ENCODE measurements at places on chromosomes 5 and 9.

GRCh38 chr9:27387722-27388121 lies 90.8 kb upstream of the EQTN start:
- DNase-seq, result no peak

- DNase-seq, result no peak
Measured at GRCh38 chr9:107342476-107343161, 59.5 kb downstream of the RAD23B start.

GRCh38 chr5:53179691-53180090 lies 70.1 kb upstream of the MOCS2 start:
- peak; percentile 20 for DNase-seq

GRCh38 chr5:144778561-144778960 lies 607.9 kb downstream of the KCTD16 start:
- no peak for DNase-seq

DNA sequence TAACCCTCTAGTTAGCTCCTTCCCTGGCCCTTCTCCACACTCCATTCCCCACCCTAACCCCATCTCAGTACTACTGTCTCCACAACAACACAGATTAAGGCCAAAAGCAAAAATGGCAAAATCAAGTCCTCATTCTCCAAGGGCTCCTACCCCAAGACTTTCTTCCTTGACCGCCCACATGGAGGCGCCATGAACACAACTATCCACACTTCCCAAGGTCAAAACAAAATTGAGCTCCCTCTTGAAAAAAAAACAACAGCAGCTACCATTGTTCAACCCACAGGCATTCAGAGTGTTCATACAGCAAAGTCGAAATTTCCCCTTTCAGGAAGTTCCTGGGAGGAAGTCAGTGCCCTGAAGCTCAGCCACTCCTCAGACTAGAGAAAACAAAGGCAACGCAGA lies 54.4 kb downstream of the GNAQ start:
- DNase-seq, result peak; percentile 75

DNA sequence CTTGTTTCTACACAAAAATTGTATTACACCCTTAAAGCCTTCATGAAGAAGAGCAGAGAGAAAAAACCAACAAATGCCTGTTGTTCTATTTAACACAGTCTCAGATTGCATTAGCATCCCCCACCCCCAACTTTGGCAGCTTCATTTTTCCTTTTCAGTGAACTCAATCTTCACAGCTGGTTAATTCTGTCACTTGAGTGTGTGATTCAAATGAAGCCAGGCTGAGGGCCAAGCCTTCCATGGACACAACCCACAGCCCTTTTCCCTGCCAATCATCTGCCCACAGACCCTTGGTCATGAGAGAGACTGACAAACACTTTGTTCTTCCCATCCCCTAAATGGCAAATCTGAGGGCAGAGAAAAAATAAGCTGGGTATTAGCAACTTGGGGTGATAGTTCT lies 217.5 kb upstream of the NMUR2 start:
- no peak for DNase-seq

DNA sequence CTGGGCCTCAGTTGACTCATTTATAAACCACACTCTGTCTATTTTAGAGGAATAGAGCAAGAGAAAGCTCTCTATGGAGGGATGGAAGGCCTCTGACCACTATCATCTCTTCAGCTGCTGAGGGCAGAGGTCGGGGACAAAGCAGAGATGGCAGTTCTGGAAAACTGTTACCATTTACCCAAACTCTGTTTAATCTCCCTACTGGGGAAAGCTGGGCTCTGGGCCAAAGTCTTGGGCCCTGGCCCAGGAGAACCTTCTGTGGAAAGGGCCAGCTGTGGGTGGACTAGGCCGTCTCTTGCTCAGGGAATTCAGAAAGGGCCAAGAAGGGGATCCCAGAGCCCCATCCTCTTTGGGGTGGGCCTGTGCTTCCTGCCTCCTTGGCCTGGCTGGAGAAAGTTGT lies 100.0 kb downstream of the PSD2 start:
- DNase-seq, result no peak

DNA sequence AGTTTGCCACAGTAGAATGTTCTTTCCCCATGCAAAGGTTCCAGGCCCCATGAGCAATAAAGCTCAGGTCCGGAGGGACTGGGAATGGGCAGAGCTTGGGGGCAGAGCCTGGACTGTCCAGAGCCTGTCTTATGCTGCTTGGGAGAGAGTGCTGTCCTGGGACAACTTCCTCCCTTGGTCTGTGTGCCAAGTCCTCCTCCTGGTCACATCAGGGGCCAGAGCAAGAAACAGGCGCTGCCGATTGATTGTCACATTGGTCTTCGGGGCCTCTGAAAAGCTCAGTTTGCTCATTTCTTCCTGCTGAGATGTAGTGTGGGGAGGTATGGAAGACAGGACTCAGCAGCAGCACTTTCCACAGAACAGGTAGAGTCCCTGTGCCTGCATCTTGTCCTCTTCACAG lies 54.0 kb upstream of the FCN1 start:
- no peak for DNase-seq

GRCh38 chr5:139457653-139458306 lies 4.8 kb downstream of the ECSCR start:
- DNase-seq, result no peak

DNA sequence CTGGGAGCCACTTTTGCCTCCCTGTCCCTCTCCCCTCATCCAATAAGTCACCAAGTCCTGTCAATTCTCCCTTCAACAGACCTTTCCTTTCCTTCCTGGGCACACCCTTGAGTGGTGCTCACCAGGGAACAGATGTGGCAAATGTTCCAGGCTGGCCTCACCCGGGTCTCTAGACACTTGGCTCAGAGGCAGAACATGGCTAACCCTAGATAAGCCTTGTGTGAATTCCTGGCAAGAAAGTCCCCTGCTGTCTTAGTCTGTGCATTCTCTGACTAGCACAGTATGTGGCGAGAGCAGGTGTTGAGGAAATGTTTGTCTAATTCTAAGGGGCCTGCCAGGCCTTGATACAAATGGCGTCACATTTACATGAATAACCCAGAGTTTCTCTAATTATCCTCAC lies 41.2 kb upstream of the PTGS1 start:
- DNase-seq, result no peak

GRCh38 chr5:80069251-80069800 lies 34.2 kb downstream of the THBS4 start:
- peak; percentile 84 for DNase-seq

- DNase-seq, result no peak
Measured at GRCh38 chr9:135473972-135474543, 5.5 kb upstream of the PPP1R26 start.

DNA sequence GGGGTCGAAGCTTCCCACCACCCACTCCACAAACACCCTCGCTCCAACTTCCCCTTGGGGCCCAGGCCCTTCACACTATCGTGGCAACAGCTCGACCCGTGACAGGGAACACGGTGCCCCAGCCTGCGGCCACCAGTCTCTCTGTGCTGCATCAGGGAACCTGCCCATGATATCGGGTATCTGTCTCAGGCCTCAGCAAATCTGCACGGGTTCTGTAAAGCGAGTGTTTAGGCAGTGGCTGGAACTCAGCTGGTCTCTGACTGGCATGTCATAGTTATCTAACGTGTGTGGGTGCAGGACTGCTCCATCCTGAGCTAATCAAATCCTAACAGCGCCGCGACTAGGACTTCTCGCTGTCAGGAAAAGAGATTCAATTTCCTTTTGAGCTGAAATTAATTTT lies 42.9 kb downstream of the DBH start:
- DNase-seq, result no peak

- DNase-seq, result no peak
Measured at GRCh38 chr5:141947316-141947715, 10.7 kb downstream of the PCDH12 start.

GRCh38 chr9:135306699-135307098 lies 172.9 kb upstream of the PPP1R26 start:
- DNase-seq, result no peak

- no peak for DNase-seq
Measured at GRCh38 chr5:115467628-115468027, 76.9 kb downstream of the FEM1C start.

DNA sequence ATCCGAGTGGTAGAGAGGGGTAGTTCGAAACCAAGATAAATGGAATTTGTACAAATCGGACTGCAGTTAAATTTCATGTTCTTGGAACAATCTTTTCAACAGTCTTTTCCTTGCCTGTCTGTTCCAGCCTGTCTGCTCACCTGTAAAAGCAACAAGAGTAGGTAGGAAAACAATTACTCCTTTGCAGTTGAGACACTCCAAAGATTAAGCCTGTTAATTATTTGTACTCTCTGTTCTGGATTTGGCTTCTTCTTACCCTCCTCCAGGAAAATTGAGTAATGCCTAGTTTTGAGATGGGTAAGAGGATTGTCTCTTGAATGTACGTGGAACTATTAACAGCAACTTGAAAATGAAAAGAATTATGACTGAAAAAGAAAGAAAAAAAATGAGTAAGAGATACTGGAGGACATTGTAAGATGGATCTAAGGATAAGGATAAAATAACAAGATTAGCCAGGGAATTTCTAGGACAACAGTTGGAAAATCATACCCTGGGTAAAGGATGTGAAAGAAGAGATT lies 24.3 kb downstream of the SPAAR start:
- DNase-seq, result no peak

DNA sequence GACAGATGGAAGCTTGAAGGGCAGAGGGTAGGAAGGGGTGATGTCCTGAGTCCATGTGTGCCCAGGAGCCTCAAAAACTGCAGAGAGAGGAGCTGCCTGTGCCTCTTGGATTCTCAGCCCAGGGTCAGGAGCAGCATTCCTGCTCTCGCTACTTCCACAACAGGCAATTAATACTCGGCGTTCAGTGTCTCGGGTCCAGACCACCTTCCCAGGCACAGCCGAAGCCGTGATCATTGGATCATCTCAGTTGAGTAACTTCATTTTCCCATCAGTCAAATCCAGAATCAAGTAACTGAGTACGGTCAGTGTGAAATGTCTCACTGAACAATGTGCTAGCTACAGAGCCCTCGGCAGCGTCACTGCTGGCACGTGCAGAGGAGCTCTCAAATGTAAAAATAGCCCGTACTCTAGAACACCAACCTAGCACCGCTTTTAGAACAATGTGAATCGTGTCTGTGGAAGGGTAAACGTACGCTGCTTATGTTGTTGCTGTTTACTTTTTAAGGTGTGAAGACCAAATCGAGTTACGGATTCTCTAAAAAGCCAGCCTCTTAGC lies 63.5 kb upstream of the IRX4 start:
- DNase-seq, result no peak

DNA sequence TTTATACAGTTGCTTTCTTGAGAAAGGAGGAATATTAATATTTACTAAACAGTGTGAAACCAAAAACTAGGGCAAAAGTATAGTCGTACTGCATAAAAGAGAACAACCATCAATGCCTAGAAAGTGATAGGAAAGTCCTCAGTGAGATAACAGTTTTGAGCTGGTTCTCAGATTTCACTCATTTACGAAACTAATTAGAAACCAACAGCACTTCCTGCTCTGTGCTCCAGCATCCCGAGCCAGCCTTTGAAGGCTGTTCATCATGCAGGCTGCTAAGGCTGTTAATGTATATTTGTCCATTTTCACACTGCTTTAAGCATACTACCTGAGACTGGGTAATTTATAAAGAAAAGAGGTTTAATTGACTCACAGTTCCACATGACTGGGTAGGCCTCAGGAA lies 2039.9 kb downstream of the EFNA5 start:
- no peak for DNase-seq

DNA sequence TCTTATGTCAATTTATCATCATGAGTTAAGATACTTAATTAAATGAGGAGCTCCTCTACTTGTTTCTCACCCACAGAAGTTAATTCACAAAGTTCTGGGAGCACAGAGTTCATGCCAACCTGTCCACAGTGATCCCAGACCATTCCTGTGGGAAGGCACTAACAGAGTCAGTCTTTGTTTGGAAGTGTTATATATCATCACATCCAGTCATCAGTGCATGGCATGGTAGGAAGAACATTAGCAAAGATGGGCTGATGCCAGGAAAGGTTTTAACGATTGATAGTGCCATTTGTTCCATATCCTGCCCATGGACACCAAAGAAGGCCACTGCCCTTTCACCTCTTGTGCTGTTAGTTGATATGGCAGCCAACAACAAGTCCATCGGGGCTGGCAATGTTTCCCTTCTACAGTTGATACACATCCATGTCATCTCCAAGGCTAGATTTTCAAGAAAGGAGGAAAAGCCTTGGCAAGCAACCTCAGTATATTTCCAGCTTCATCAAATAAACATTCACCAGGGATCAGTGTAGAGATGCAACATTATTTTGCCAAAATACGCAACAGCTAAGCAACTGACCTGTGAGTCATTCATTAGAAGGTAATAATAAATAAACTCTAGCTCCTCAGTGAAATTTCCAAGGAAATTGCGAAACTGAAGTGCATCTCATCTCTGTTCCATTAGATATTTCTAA lies 169.6 kb downstream of the RORB start:
- peak; percentile 98 for DNase-seq

- DNase-seq, result no peak
Measured at GRCh38 chr5:116922532-116922931, 347.9 kb upstream of the SEMA6A start.

- no peak for DNase-seq
Measured at GRCh38 chr5:94335936-94336335, 282.5 kb downstream of the KIAA0825 start.

DNA sequence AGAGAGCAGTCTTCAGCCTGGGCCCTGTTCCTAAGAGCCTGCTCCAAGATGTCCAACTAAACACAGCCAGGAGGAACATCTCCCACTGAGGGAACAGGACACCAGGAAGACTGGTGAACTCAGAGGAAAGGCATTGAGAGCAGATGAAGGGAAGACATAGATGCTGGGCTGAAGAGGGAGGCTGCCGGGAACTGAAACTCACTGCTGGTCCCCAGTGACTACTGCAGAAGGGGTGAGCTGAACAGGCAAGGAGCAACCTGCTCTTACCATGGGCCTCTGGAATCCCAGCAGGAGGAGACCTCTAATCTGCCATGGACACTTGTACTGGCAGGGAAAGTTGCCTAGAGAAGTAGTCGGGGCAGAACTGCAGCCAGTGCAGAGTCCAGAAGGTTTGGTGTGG lies 95.7 kb downstream of the TRPM3 start:
- no peak for DNase-seq

DNA sequence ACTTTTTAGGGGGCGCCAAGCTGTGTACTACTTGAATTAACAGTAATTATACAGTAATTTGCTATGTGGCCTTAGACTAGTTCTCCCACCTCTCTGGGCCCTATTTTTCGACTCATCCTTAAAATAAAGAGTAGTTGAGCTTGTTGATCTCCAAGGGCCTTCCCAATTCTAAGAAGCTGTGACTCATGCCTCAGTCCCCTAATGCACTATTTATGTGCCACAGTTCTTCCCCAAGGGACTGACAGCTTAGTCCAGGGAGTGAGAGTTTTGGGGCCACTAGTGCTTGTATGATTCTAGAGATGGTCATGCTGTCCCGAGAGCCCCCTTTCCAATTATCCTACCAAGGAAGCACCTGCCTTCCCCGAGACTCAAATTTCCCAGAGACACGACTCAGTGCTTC lies 149.7 kb downstream of the PAPPA start:
- no peak for DNase-seq

DNA sequence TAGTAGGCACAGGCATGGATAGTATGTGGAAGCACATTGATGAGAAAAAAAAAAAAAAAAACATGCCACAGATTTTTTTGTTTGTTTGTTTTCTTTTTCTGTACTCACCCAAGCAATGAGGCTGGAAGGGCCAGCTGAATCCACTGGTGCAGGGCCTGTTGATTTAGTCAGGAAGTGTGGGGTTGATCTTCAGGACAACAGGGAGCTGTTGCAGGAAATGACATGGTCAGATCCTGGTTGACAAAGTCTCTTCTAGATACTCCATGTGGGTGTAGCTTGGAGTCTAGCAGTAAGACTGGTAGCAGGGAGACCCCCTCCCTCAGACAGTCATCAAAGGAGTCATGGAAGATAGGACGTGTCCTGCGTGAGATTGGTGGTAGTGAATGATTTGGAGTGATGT lies 191.8 kb downstream of the PAPPA start:
- DNase-seq, result no peak
